ENCODE measurements at places on chromosomes 7 and 10.

GRCh38 chr7:17415955-17416354 is 117.5 kb downstream of the AHR start:
- no peak for DNase-seq

GRCh38 chr7:26292768-26293560 is 1.3 kb downstream of the SNX10 start:
- no peak for DNase-seq

GRCh38 chr10:3126741-3127346 is 45.7 kb downstream of the PITRM1 start:
- no peak for DNase-seq

DNA sequence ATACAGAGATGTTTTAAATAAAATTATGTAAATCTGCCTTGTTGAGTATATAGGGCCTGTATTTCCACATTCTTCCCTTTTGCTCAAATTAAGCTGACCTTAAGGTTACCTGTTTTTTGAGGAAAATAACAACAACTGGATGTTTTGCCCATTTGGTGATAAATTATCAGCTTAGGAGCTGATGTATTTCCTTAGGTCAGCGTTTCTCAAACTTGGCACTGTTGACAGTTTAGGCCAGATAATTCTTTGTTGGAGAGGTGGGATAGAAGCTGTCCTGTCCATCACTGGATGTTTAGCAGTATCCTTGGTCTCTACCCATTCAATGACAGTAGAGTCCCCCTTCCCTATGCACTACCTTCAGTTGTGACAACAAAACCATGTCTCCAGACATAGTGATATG is 7.2 kb downstream of the GSTO2 start:
- DNase-seq: no peak

DNA sequence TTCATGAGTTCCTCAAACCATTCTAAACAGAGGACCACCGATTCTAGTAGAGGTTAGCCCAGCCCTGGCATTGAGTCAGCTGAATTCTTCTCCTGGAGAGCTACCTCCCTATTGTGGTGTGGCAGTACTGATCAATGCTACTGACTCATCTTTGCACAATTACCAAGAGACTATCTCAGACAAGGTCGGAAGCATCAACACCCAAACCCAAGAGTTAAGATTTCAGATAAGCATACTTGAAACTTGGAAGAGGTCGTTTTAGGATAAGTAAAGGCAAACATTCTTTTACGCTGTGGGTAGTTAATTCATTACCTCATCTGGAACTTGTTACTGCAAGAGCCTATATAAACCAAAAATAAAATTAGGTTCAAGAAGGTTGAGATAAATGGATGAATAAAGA is 154.6 kb upstream of the NRBF2 start:
- DNase-seq: no peak

DNA sequence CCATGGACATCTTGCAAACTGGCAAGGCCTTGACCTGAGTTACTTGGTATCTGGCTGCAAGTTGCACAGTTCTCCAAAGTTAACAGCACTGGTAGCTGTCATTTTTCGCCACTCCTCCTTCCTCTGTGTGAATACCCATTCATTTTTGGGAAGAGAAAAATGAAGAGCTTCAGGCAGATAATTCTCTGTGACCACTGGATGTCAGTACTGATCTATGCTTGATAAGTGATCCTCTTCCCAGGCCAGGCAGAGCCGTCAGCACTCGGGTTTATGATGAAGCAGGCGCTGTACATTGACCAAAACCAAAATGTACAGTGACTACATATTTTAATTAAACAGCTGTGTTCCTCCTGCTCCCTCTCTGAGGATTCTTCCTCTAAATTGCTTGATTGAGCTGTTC is 55.9 kb upstream of the PDZD8 start:
- DNase-seq: no peak

DNA sequence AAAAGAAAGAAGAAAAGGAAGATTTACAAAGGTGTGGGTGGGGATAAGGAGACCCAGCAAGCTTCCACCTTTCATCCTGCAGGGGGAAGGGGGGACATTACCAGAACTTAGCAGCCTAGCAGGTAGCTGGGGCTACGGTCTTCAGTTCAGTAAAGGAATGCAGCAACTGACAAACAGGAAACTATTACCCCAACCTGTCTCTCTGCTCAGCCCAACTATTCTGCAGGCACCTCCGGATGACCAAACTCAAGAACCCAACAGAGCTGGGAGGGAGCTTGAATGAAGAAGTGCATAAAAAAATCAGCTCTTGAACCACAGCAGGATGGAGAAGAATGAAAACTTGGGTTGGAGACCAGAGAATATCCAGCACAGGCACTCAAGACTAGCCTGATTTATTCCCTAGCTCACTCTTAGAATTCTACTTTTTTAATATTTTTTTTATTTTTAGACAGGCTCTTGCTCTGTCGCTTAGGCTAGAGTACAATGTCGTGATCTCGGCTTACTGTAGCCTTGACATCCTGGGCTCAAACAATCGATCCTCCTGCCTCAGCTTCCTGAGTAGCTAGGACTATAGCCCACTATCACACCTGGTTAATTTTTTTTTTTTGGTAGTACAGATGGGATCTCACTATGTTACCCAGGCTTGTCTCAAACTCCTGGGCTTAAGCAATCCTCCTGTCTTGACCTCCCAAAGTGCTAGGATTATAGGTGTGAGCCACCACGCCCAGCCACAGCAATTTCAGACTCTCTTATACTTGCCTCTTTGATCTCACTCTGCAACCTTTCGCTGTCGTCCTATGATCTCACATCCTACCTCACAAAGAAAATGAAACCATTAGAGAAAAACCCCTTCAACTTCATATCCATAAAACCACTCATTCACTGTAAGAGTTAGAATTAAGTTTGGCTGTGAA is 18.5 kb upstream of the C10orf67 start:
- DNase-seq: no peak

DNA sequence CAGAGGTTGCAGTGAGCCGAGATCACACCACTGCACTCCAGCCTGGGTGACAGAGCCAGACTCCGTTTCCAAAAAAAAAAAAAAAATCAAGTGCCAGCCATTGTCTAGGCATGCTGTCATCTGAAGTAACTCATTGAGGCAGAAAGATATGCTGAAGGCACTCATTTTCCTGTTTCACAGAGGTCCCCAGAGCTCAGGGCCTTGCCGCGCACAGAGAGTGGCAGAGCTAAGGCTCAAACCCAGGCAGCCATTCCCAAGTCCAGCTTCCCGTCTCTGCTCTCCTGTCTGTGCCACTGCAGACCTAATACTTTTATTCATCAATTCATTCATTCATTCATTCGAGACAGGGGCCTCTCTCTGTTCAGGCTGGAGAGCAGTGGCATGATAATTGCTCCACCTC is 3.5 kb downstream of the GRIFIN start:
- no peak for DNase-seq
